Central memory CD4-positive, alpha-beta T cell (primary cell): ENCODE measurements at places on chromosomes 7 and 10.

DNA sequence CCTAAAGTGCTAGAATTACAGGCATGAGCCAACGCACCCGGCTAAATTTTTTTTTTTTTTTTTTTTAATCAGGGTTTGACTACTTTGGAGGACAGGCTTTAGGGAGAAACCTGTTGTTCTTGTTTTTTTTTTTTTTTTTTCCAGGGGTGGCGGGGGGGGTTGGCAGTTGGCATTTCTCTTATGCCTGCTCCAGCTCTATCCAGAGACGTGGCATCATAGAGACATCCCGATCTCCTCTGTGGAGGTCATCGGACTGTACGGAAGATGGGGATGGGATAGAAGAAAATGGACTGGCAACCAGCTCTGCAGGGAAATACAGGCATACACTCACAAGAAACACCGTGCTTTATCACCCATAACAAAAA, 130.8 kb downstream of the PRPF18 start:
- no peak for DNase-seq

- DNase-seq = no peak
These were observed 23.7 kb downstream of the EPHB4 start for GRCh38 chr7:100803398-100804161.

DNA sequence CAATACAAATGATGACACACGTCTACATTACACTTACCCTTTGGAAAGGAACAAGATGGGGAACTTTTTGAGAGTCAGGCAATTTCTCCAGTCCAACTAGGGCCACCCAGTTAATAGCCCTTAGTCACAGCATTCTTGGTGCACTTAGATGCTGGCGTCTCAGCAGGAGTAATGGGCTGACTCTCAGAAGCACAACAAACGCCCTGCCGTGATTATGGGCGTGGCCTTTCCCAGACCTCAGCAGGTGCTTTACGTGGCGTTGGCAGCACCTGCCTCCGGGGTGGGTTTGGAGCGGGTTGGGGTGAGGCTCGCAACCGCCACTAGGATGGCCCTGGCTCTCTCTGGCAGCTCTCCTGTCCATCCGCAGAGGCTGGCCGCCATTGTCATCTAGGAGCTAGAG, 147.6 kb upstream of the SHH start:
- no peak for DNase-seq

DNA sequence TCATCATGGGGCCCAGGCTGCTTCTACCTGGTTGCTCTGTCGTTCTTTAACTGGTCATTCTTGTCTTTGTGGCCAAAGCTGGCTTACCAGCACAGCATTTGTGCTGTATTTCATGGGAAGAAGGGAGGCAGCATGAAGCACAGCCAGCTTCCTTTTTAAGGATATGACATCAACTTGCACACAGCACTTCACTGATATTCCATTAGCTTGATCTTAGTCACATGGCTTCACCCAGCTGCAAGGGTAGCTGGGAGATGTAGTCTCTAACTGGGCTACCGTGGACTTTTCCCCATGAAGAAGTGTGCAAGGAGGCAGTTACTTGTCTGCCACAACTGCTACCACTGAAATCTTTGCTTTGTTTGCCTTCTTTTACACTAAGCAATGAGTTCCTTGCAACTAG, 525.2 kb downstream of the LRMDA start:
- DNase-seq = no peak

- no peak for DNase-seq
These were observed 85.7 kb downstream of the RALA start for GRCh38 chr7:39709029-39709428.

GRCh38 chr7:122768827-122769226, 66.1 kb upstream of the RNF148 start:
- no peak for DNase-seq

- DNase-seq = no peak
These were observed 5.7 kb downstream of the LDB3 start for GRCh38 chr10:86673827-86674581.

GRCh38 chr7:101096331-101096956, 11.2 kb downstream of the TRIM56 start:
- DNase-seq = no peak

- DNase-seq = no peak
These were observed 316.6 kb downstream of the GFRA1 start for GRCh38 chr10:115956225-115957011.

GRCh38 chr7:22724861-22725260, 2.1 kb upstream of the IL6 start:
- no peak for DNase-seq

DNA sequence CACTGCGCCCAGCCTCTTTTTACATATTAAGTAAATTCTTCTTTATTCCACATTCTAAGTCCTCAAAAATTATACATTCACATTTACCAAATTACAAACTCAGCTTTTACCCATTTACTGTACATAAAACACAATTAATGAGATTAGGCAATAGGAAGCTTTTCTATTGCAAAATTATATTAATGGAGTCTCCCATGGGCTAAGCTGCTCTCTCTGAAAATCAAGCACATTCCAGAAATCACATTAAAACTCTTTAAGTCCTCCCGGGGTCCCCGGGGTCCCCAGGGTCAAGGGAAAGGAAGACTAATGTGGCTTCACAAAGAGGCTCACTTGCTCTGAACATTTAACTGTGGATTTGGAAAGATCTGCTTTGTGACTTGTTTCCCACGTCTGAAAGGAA, 127.4 kb upstream of the KMT2E start:
- no peak for DNase-seq

- DNase-seq = no peak
These were observed 173.6 kb upstream of the AKR1E2 start for GRCh38 chr10:4652111-4653010.

GRCh38 chr7:73766556-73767229, 3.4 kb downstream of the CLDN3 start:
- DNase-seq = no peak

DNA sequence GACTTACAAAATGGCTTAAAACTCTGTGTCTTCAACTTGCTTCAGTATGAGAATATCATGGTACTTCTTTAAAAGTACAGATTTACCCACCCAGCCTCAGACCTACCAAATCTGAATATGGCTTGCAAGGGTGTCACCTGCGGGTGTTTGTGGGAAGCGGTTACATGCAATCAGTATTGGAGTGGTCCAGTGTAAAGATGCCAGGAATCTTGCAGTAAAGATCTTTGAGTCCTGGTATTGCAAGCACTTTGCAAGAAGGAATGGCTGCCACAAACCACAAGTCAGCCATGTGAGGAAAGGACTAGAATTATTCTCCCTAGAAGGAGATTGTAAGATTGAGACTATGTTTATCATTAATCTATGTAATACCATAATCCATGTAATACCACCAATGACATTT, 115.1 kb downstream of the PON1 start:
- no peak for DNase-seq

DNA sequence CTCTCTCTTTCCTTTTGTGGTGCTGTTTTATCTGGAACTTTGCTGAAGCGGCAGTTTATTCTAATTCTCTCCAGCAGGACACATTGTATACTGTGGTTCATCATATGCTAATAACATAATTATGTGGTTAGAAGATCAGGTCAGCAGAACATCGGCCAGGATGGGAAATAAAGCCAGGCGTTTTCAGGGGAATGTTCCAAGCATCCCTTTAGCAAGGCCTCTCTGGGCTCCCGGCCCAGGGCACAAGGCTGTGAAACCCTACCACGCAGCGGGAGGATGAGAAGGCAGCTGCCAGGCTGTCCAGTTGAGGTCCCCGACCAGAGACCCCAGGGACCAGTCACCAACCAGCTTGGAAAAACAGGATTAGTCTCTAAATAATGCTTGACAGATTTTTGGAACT, 112.2 kb upstream of the GALNT17 start:
- no peak for DNase-seq

DNA sequence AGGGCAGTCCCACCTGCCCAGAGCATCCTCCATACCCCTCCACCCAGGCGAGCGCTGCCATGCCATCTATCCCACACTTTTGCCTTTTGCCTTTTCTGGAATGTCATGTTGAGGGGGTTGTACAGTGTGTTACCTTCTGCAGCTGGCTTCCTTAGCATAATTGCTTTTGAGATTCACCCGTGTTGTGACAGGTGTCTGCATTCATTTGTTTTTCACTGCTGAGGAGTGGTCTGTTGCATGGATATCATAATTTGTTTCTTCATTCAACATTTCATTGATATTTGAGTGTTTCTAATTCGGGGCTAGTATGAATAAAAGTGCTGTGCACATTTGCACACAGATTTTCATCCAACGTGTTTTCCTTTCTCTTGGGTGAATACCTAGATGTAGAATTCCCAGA, 353.9 kb downstream of the PAXIP1 start:
- DNase-seq = no peak

GRCh38 chr7:21884496-21884895, 61.2 kb downstream of the CDCA7L start:
- no peak for DNase-seq

DNA sequence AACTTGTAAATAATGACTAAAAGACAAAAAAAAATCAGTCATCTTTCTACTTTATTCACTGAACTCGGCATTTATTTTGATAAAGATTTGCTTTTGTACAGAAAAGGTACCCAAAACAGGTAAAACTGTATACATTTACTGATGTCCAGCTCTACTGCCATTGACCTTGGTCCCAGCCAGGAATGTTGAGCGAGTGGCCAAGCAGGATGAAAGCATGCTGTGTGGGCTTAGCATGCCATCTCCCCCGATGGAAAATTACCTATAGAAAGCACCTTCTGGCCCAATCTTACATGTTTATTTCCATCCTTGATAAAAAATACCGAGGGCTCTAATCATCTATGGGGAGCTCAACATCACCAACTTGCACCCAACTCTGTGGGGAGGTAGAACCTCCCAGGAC, 6.8 kb downstream of the PARD3 start:
- no peak for DNase-seq
